ENCODE measurements at places on chromosomes 12 and 14. TPM values are rescaled to one million over a fixed set of nuclear protein-coding genes. Genes with fewer than 3 reads are reported as not detected.

Gene FOXA1
- 0.18 TPM for total RNA-seq

DNA sequence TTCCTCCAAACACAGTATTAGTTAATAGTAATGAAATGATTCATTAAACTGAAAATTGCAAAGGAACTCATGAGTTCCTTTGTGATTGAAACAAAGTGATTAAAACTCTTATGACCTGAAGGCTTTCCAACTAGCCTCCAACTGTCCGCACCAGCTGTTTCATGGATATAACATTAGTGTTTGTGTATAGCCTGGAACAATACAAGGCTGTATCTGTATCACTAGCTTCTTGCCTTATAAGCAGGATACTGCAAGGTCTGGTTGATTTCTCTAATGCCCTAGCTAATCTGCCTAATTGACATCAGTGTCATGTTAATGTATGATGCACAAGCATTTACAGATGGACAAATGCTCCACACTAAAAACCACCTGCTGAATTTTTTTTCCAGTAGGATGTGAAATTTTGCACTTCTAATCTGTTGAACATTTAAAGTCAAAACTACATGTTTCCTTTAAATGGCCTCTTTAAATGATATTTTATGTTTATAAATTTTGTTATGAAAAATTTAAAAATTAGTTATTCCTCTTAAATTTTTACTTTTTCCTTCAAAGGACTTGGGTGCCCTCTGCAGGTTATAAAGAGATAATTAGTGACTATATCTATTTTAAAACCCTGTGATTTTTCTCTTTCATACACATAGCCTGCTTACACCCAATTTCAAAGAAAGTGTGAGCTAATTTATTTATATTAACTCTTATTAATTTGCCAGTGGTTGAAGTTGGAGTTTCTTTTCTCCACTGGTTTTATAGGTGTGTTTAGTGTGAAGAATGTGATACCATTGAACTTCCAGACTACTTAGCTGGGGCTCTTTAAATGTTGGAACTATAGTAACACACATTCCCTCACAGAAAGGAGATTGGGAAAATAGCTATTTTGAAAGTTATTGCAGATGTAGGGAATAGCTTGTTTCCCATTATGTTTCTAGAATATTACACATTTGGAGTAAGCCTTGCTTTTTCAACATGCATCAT lies 25.4 kb downstream of the AP5M1 start:
- peak; percentile 35 for DNase-seq

Gene PIANP
- total RNA-seq, result under 0.01 TPM

DNA sequence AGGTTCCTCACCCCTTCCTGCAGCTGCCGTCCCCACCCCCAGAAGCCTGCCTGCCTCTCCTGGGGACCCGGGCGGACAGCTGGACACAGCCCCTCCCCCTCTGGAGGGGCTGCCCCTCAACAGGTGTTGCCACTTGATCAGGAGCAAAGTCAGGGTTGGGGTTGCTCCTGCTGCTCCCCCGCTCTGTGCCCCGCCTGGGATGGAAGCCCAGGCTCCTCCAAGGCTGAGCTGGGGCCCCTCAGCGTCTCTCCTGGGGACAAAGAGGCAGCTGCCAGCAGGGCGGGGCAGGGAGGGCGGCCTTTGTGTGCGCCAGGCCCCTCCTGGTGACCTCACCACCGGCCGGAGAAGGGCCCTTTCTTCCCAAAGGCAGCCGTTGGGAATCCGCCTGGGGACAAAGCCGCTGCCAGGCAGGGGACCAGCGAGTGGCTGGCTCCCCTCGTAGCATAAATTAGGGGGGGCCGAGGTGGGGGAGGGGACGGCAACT lies 13.7 kb downstream of the TRMT61A start:
- no peak for DNase-seq

GRCh38 chr12:2288875-2289274 lies 236.1 kb downstream of the CACNA1C start:
- no peak for DNase-seq

- DNase-seq, result no peak
Measured at GRCh38 chr12:95625012-95625411, 73.7 kb upstream of the USP44 start.

Gene ABHD12B
- total RNA-seq, result 0.18 TPM

GRCh38 chr12:71476513-71476912 lies 36.9 kb downstream of the LGR5 start:
- peak; percentile 76 for DNase-seq

DNA sequence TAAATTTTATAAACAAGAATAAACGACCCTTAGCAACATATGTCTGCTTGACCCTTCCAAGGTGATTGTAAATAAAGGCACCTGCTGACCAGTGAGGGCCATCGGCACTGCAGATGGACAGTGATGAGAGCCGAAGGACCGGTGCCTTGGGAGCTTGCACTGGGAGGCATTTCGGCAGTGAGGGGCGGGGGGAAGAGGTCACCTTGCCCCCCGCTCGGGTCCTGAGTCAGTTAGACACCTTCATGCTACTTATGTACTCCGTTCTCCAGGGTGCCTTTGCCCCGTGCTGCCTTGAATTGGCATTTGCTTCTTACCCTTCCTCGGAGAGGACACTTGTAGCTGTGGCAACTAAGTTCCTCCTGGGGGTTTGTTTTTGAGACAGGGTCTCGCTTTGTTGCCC lies 23.0 kb downstream of the MMAB start:
- no peak for DNase-seq

DNA sequence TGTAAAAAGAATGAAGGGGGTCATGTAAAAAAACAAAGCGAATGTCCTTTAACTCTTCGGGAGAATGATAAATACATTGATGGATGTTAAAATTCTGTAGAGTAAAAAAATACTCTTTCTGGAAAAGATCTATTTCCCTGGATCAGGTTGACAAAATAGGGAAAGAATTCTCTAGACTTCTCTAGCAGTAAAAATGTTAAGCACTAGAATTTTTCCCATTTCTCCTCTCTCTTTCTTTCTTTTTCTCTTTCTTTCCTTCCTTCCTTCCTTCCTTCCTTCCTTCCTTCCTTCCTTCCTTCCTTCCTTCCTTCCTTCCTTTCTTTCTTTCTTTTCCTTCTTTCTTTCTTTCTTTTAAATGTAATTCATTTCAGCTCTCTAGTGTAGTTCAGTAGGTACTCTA lies 552.5 kb downstream of the LRFN5 start:
- DNase-seq, result no peak

GRCh38 chr14:52363961-52364360 lies 49.8 kb downstream of the PTGER2 start:
- no peak for DNase-seq

GRCh38 chr14:71388862-71389261 lies 481.6 kb downstream of the PCNX1 start:
- DNase-seq, result no peak

GRCh38 chr12:62466018-62466593 lies 520 bp upstream of the MON2 start:
- peak; percentile 32 for DNase-seq

Gene PLEK2
- 2.5 TPM for total RNA-seq

Gene OTOGL
- 0.28 TPM for total RNA-seq

GRCh38 chr14:64926398-64926995 lies 12.2 kb downstream of the CHURC1 start:
- DNase-seq, result no peak

Gene OR6C3
- total RNA-seq, result not detected

- no peak for DNase-seq
Measured at GRCh38 chr14:54241517-54241916, 155.3 kb upstream of the CDKN3 start.
